ENCODE measurements at places on chromosomes 2 and 18.

GRCh38 chr2:112182581-112183034 is 44.4 kb downstream of the FBLN7 start:
- DNase-seq: no peak

- DNase-seq: no peak
These were observed 74.7 kb upstream of the ETAA1 start for GRCh38 chr2:67322353-67323001.

GRCh38 chr2:14756122-14756541 is 123.6 kb downstream of the LRATD1 start:
- no peak for DNase-seq

GRCh38 chr2:102967451-102967850 is 205.6 kb downstream of the TMEM182 start:
- no peak for DNase-seq

DNA sequence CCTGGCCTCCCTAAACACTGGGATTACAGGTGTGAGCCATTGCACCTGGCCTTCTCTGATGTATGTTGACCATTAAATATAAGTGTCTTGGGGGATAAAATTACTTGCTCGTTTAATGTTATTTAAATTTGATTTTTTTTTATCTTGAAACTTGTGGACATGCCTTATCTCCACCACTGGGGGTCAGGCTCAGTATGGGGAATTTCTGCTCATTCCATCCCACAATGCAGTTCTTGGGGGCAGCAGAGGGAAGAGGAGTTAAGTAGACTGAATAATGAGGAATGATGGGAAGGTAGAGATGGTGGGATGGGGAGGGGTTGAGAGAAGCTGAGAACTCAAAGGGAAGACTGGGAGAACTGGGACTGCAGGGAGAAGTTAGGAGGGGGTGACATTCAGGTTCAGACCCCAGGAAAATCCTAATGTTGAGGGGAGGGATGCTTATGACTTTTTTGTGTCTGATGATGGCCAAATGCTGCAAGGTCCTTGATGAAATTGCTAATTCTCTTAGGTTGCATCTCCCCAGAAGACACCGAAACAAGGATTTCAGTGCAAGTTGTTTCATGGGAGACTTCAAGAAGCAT is 174.2 kb downstream of the MIB1 start:
- DNase-seq: no peak

DNA sequence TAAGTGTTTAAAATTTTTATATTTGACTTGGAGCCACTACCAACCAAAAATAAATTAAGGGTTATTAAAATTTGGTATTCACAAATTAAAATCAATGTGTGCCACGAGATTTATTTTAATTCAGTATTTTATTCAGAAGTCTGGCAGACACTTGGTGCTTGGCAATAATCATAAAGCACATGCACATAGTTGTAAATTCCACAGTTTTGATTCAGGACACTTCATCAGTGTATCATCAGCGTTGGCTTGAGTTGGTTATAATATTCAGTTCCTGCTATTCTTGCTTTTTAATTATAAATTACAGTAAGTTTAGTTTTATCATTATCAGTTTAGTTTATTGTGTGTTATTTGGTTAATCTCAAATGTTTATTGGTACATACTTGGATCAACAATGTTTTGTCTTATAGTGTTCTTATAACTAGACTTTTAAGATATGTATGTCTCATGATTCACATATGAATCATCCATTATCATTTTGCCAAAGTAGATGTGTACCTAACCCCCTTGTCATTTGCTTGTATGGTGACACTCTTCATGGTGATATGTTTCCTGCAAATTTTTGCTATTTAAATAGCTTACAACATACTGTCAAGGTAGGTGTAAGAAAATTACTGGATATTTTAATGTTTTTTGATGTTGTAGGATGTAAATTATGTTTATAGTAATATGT is 237.9 kb downstream of the BABAM2 start:
- DNase-seq: no peak

GRCh38 chr2:74735564-74735963 is 81.5 kb downstream of the SEMA4F start:
- DNase-seq: no peak

GRCh38 chr2:175518206-175518605 is 336.7 kb upstream of the ATP5MC3 start:
- no peak for DNase-seq

DNA sequence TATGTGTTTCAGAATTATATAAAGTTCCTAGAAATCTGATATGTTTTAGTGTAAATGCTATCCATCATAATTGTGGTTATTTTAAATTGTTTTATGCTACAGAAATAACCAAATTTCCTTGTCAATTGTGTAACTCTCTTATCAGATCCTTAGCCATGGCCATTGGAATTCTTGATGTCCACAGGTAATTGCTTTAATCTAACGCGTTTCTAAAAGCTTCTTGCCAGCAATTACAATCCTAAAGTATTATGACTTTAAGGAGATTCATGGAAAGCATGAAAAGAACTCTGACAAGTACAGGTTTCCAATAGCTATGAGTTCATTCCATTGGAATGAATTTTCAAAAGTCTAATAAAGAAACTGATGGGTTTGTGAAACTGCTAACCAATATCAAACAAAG is 472.1 kb downstream of the ERBB4 start:
- no peak for DNase-seq

DNA sequence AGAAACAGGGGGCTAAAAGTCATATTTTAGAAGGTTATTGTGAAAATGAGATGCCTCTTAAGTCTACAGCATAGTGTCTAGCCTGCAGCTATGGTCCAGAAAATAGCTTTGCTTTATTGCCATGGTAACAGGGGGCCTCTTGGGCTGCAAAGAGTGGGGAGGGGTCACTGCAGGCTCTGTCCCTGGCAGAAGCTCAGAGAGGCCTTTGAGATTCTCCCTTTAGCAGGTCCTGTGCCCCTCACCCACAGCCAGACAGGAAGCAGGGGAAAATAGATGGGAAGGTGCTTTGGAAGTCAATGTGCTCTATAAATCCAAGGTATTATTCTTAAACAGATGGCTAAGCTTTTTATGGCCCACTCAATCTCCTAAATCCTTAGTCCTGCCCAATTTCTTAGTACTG is 1021.3 kb upstream of the GYPC start:
- no peak for DNase-seq

DNA sequence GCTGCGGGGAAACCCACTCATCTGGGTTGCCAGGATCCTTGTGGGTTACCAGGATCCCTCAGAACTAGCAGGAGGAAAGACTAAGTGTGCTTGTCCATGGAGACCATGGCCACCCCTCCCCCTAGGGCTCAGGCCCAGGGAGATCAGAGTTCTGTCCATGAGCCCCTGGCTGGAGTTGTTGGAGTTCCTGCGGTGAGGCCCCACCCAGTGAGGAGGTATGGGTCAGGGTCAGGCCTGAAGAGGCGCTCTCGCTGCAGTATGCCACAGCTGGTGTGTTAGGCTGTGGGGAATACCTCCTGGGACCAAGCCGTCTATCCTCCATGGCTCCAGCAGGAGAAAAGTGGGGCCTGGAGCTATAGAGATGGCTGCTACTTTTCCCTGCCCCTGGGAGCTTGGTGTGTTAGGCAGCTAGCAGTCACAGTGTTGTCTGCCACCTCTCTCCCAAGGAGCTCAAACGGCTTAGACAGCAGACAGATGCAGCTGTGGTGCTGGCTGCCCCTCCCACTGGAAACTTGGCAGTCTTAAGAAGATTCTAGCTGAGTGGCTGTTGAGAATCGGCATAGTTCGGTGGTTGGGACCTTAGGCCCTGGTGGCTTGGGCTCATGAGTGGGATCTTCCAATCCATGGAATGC is 240.3 kb upstream of the CELF4 start:
- DNase-seq: no peak

- DNase-seq: peak; percentile 82
These were observed 41.4 kb downstream of the PRKD3 start for GRCh38 chr2:37283207-37283606.

DNA sequence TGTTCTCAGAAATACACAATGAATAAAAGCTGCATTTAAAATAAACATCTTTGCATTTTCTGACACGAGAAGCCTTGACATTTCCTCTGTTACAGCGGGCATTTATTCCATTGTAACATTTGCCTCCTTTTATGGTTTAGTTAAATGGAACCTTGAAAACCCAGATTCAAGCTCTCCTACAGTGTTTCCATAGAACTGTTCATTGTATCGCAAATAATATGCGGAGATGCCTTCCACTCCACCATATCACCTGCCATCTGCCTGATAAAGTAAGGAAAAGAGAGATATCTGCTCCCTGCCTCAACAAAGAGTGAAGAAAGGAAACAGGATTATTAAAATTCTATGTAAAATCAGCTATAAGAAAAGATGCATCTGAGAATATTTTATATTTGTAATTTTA is 69.8 kb downstream of the CDH19 start:
- no peak for DNase-seq

DNA sequence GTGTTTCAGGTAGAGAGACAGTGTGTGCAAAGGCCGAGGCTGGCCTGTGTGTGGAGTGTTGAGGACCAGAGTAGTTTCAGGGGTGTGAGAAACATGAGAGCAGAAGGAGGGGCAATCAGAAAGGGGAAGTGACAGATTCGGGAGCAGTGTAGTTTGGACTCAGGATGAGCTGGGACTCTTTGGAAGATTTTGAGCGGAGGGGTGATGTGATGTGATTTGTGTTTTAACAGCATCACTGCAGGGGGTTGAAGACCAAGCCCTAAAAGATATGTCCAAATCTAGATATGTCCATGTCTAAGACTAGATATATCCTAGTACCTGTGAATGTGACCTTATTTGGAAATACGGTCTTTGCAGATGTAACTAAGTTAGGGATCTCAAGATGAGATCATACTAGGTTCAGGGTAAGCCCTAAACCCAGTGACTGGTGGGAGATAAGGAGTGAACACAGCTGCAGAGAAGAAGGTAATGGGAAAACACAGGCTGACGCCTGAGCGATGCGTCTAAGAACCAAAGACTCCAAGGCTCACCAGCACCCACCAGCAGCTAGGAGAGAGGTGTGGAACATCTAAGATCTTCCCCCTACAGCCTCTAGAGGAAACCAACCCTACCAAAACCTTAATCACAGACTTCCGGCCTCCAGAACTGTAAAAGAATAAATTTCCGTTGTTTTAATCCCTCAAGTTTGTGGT is 38.5 kb upstream of the MYO3B start:
- no peak for DNase-seq

- no peak for DNase-seq
These were observed 51.5 kb downstream of the PLEKHB2 start for GRCh38 chr2:131156452-131157149.

DNA sequence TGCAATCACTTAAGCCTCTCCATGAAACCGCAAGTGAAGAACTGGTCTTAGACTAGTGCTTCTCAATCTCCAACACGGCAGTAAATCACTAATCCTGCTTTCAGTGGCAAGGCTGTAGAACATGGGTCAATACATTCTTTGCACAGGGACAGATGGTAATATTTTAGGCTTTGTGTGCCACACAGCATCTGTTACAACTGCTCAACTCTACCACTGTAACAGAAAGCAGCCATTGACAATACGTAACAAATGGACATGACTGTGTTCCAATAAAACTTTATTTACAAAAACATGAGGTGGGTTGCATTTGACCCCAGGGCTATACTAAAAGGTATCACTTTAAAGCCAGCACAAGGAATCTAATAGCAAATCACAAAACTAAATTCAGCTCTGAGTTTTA is 51.1 kb downstream of the RNF152 start:
- no peak for DNase-seq

GRCh38 chr2:17517481-17518211 is 594 bp downstream of the RAD51AP2 start:
- DNase-seq: no peak

- no peak for DNase-seq
These were observed 533.1 kb downstream of the RNF144A start for GRCh38 chr2:7450188-7450832.

- peak; percentile 14 for DNase-seq
These were observed 104.7 kb downstream of the GPR39 start for GRCh38 chr2:132521341-132521740.

- DNase-seq: no peak
These were observed 40.9 kb upstream of the SMAD7 start for GRCh38 chr18:48991676-48992075.

- DNase-seq: peak; percentile 42
These were observed 88.9 kb downstream of the SOWAHC start for GRCh38 chr2:109703077-109703476.

DNA sequence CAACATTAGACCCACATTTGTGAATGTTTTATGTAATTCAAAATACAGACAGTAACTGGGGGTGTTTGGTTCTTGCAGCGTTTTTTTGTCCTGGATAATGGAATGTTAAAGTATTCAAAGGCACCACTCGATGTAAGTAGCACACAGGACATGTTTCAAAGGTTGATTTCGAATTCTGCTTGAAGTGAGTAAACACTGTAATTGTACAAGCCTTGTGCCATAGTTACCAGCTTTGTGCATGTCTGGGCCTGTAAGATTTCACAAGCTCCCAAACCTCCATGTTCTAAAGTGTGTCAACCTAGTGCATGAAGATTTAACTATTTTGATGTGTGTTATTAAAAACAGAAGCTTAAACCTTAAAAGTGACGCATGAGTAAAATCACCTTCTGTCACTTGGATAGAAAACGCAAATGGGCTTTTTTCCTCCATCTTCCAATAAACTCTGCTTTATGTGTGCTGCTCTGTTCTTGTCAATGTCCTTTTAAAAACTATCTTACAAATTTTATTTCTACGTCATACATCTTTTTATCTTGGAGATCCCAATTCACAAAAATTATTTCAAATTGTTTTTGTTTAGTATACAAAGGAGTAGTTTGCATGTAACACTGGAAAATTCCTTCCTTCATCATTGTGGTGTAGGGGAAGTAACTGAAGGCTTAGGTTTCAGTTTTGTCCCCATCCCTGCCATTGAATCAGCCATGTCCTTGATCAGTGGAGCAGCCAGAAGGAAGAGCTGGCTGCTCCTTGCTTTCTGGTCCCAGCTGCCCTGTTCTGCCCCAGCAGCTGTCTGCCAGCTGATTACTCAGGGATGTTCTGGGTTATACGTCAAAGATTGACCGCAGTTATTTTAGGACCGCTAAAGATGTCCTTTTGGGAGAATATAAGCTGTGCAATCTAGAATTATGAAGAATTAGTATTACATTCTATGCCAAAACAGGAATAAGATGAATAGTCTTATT is 119.2 kb downstream of the PRKRA start:
- no peak for DNase-seq

- peak; percentile 47 for DNase-seq
These were observed 61.4 kb downstream of the RPL31 start for GRCh38 chr2:101063352-101064124.

Measured in AG04449 (cell line).